ENCODE measurements at places on chromosomes 11 and 22. TPM values are rescaled to one million over a fixed set of nuclear protein-coding genes. Genes with fewer than 3 reads are reported as not detected.
A peak's percentile ranks its signal among the peaks of the same experiment; 100 is the strongest.

GRCh38 chr11:102829316-102830000, 14.0 kb downstream of the MMP3 start:
- no peak for DNase-seq

DNA sequence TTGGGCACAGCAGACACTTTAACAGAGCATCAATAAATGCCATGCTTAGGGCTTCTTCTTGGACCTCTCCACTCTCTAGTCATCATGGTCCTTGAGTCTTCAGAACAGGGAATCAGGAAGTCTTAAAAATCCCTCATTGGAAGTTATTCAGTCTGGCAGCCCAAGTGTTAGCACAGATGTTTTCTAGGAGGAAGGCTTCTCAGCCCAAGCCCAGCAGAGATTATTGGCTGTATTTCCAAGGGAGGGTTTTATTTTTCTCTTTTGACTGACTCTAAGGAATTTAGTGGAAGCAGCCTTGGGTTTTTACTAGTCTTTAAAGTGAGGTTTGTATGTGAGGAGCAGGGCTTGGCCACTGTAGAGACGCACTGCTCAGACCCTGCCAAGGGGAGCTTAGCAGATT, 41.9 kb downstream of the CEP164 start:
- DNase-seq: no peak

The WT1 gene
- 0.10 TPM for total RNA-seq

DNA sequence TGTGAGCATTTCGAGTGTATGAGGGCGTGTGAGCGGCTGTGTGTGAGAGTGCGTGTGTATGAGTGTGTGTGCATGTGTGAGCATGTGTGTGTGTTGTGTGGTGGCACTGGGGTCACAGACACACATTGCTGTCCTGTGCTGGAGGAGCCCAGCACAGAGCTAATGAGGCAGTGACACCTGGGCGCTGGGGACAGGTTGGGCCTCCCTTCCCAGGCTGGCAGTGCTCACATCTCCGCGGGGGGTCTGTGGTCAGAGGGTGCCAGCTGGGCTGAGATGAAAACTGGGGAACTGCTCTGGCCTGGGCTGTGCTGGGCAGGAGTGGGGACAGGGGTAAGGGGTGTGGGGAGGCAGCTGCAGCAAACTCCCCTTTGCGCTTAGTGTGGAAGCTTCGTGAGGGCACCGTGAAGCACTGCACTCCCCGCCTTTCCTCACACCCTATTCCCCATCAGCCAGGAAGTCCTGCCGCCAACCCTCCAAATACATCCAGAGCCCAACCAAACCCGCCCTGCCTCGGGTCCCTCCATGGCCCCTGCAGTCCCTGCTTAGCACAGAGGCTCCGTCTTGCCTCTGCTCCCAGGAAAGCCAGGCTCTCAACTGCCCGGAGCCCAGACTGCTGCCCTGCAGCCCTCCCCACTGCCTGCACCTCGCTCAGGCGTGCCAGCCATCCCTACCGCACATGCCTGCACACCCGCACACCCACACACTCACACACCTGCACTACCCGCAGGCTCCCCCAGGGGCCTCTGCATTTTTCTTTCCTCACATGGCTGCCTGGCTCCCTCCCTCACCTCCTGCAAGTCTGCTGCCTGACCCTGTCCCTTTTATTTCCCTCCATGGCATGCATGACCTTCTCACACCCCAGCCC, 62.0 kb upstream of the THY1 start:
- DNase-seq: peak; percentile 83

The TRIM29 gene
- not detected for total RNA-seq

Data from H7 (cell line).